ENCODE measurements at places on chromosomes 3 and 15.

DNA sequence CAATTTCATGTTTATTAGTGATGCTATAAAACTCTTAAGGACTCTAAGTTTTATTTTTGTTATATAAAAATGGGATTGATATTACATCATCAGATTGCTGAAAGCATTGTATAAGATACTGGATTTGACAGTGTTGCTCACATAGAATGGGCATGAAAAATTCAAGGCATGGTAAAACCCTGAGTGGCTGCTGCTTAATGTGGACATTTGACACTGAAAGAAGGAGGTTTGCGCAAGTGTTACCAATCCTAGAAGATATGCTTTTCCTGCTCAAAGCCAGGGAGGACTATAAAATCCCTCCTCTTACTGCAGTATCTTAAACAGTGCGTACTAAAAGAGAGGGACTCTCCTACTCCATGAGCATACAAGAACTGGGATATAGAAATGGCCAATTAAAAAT, 65.8 kb upstream of the PTX3 start:
- DNase-seq, result no peak

- DNase-seq, result peak; percentile 96
These were observed 35.8 kb downstream of the CPN2 start for GRCh38 chr3:194315088-194315964.

GRCh38 chr3:25145176-25145575, 282.9 kb upstream of the RARB start:
- DNase-seq, result no peak

- DNase-seq, result no peak
These were observed 70.7 kb upstream of the KCNMB2 start for GRCh38 chr3:178465260-178466180.

GRCh38 chr3:62708638-62709373, 166.4 kb downstream of the CADPS start:
- DNase-seq, result peak; percentile 88

DNA sequence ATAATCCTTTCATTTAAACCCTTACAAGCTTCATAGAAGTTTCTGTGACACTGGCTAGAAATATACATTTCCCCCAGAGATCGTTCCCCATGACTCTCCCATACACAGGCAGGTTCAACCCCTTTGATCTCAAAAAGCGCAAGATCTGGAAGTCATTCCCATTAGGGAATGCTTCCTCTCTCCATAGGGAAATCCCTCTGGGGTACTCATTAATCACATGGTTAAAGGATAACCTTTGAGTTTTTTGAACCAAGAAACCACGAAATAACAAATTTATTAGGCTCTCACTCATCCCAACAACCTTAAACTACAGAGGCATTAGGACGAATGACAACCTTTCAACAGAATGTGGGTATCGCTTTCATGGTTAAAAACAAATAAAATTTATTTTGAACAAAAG, 211.9 kb upstream of the PRICKLE2 start:
- DNase-seq, result no peak

DNA sequence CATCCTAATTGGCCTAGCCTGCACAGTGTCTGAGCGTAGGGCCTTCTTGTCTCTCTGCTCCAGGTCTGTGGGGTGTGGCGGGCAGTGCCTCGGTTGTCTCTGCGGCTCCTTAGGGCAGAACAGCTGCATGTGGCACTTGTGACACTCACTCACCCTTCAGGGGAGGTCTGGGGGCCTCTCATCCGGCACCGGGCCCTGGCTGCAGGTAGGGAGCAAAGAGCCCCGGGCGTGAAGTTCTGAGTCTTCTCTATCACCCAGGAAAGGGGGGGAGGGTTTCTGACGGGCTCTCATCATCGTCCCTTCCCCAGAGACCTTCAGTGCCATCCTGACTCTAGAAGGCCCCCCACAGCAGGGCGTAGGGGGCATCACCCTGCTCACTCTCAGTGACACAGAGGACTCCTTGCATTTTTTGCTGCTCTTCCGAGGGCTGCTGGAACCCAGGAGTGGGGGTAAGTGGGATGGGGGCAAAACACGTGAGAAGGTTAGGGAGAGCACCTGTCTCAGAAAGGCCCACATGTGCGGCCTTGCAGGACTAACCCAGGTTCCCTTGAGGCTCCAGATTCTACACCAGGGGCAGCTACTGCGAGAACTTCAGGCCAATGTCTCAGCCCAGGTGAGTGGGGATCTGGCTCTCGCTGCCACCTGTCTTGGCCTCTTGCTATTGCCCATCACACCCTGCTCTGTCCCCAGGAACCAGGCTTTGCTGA, 2.6 kb downstream of the CHRD start:
- DNase-seq, result no peak

- no peak for DNase-seq
These were observed 231.0 kb downstream of the ITPR1 start for GRCh38 chr3:4724051-4724629.

DNA sequence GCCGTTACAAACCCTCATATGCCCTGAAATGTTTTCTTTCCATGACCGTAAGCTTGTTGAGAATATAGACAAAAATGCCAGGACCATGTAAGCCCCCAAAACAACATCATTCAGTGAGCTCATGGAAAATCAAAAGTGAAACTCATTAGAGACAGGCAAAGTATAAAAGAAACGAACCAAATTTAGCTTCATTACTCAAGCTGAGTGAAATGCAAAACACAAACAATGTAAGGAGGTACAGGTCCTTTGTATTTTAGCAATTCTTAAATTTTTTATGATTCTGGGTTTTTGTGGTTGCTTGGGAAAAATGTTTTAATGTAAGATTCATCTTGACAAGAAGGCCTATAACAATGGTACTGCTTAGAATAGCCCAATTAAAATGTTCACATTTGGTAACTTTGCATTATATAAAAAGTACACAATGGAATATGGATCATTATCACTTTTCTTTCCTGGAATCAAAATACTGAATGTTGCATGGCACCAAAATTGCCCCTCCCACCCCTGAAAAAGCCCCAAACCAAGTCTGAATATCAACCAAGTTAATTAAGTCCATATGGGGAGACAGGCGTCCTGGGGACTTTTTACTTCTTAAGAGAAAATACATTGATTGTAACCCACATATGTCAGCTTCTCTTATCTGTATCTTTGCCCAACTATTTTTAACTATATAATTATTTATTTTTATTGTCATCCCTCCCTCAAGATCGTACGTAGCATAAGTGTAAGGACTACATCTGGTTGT, 247.7 kb upstream of the CDIN1 start:
- DNase-seq, result no peak

- DNase-seq, result peak; percentile 71
These were observed 755 bp downstream of the PDE8A start for GRCh38 chr15:84982301-84982920.

DNA sequence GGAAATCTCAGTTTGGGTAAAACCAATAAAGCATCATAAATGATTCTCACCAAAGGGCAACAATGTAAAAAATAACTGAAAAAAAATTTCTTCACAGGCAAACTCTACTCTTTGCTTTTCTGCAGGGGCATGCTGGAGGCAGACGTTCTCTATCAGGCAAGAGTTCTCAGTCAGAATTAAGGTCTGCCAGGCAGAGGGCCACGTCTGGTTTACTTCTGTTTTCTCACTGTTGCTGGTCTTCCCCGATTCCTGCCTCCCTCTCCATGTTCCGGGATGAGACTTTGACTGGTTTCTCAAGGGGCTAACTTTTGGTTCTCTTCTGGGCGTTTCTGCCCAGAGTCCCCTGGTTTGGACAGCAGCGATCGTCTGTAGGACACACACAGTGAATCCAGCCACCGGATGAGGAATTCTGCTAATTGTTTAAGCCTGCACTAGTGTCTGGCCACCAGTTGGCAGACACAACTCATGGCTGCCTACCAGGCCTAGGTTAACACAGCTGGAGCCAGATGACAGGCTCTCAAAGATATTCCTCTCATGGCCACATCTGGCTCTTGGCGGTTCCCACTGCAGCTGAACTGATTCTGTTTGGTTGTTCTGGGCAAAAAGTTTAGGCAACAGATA, 273.1 kb downstream of the FOXP1 start:
- peak; percentile 42 for DNase-seq

DNA sequence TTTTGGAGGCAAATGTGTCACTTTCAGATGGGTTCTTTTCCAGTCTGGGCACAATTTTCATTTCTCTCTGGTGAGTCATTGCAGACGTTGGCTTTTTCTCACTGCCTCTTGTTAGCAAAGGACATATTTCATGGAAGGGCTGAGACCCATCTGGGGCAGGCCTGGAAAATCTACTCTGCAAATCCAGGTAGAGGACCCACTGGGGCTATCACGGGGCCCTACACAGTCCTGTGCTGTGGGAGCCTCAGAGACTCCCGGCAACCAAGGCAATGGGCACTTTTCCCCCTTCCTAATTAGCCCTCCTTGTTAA, 58.0 kb downstream of the HRH1 start:
- DNase-seq, result no peak

- peak; percentile 66 for DNase-seq
These were observed 878 bp downstream of the ISLR start for GRCh38 chr15:74174219-74174957.

GRCh38 chr3:28947061-28947460, 333.8 kb upstream of the RBMS3 start:
- DNase-seq, result no peak

DNA sequence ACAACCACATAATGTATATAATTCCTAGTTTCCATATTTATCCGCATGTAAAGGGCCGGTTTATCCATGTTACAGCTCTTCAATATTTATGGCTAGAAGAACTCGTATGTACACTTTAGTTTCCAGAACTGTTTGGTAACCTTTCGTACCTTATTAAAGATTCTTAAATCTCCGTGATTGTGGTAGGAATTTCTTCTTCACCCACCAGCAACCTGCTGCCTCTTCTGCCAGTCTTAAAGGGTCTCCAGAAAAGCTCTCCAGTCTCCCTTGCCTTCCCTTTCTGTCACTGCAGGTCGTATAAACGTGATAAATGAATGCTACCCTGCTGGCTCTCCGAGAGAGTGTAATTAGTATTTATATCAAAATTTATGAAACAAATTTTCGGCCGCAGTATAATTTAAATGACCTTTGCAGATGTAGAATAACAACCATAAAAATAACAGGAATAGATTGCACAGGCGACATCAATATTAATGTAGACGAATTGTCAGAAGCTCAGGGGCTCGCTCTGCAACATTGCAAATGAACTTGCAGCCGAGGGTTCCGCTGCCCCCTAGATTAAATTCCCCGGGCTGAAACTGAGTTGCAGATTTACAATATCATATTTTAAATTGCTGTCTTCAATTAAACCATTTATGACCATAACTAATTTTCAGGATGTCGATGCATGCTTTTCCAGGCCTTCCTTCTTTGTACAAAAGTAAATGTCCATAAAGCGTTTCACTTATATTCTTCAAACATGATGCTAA, 5.4 kb downstream of the ZIC1 start:
- DNase-seq, result peak; percentile 76

- peak; percentile 55 for DNase-seq
These were observed 114.4 kb downstream of the ATG7 start for GRCh38 chr3:11386465-11387113.

- DNase-seq, result no peak
These were observed 551 bp downstream of the NCBP2 start for GRCh38 chr3:196941729-196942225.

GRCh38 chr3:133997871-133998635, 31.7 kb downstream of the SLCO2A1 start:
- DNase-seq, result no peak

- DNase-seq, result no peak
These were observed 200.6 kb downstream of the EDEM1 start for GRCh38 chr3:5388091-5388490.

GRCh38 chr3:115912372-115912771, 289.1 kb downstream of the GAP43 start:
- no peak for DNase-seq

GRCh38 chr3:124730129-124730940, at the start of gene UMPS:
Gene UMPS (plus strand): TSS chr3:124730452. CDS start chr3:124730472, 20 bp downstream.
- DNase-seq, result peak; percentile 97

- DNase-seq, result no peak
These were observed 357.2 kb downstream of the CLSTN2 start for GRCh38 chr3:140292170-140292569.

DNA sequence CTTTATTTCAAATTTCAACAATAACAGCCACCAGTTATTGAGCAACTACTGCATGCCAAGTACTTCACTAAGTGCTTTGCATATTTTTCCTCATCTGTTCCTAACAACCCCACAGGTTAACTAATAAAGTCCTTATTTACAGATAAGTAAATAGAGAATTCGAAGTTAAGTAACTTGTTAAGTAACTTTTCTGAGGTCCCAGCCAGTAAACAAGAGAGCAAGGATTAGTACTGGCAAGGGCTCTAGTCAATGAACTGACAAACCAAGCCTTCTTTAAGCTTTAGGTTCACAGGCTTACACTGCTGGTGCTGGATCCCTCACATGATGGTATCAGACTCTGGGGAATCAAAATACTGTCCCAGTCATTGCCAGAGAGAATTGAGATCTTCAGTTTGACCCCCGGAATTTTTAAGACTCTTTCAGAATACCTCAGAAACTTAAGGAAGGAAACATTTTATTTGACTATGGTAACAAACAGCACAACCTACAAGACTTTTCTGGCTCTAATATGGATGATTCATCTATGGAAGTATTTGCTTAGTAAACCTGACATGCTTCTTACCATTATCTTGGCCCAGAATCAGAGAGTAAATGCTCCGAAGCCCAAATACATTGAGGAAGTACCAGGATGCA, 16.5 kb downstream of the EMC3 start:
- no peak for DNase-seq

- no peak for DNase-seq
These were observed 8.1 kb upstream of the CDIN1 start for GRCh38 chr15:36571301-36571700.

DNA sequence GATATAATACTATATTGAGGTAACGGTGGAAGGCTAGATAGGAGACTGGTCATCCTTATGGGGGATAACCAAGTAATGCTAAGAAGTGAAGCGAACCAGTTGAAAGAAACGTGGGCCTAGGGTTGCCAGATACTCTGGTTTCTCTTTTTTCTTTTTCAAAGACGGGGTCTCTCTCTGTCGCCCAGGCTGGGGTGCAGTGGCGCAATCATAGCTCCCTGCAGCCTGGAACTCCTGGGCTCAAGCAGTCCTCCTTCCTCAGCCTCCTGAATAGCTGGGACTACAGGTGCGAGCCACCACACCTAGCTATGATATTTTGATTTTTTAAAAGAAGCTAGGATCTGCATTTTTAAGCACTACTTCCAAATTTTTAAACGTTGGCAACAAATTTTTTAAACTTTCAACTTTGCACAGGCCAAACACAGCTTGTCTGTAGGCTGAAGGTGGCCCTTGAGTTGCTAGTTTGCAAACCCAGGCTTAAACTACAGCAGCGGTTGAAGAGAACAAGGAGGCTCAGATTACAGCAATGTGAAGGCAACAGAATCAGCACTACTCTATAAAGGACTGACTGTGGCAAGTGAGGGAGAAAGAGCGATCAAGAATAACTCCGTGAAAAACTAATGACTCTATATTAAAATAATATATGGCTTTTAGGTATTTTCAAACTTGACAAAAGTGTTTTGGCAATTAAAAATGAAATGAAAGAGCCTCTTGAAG, 1.2 kb upstream of the RUBCN start:
- no peak for DNase-seq

DNA sequence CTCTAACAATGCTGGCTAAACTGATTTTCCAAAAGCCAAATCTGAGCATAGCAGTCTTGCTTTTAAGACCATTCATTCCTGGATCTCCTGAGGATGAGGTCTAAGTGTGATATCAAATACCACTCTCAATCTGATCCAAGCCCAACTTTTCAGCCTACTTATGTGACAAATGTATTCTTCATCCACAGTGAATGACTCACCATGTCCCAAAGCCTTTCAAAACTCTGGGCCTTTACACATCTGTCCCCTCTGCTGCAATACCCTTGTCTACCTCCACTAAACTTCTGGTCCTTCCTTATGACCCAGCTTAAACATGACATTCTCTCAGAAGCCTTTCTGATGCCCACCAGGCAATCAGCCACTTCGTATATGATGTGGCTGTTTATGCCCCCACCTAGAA, 4.6 kb downstream of the ANAPC13 start:
- DNase-seq, result no peak

Data from eye (tissue), 1 donor.